Epithelial cell of proximal tubule (primary cell): ENCODE measurements at places on chromosomes 5 and 9.

DNA sequence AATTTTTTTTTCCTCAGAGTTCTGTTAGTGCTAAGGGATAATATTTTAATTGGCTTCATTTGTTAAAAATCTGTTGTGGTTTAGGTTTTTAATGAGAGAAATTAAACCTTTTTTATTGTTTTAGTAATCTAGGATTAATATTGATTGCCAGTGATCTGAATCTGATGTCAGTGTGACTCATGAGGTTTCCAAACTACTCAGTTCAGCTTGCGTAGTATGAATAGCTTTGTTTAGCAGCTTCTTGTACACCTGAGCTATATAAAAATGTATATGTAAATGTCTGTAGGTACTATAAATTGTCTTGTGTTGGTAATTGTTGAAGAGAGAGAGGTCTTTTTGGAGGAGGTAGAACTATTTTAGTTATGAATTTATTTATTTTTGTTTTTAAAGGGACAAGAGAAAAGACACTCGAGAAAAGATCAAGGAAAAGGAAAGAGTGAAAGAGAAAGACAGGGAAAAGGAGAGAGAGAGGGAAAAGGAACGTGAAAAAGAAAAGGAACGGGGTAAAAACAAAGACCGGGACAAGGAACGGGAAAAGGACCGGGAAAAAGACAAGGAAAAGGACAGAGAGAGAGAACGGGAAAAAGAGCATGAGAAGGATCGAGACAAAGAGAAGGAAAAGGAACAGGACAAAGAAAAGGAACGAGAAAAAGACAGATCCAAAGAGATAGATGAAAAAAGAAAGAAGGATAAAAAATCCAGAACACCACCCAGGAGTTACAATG lies 26.3 kb downstream of the SREK1 start:
- DNase-seq: no peak

- no peak for DNase-seq
These were observed 70.1 kb upstream of the MOCS2 start for GRCh38 chr5:53179691-53180090.

GRCh38 chr5:34803974-34804732 lies 34.8 kb upstream of the TTC23L start:
- no peak for DNase-seq

- DNase-seq: no peak
These were observed 44.8 kb downstream of the ROR2 start for GRCh38 chr9:91905237-91905650.

DNA sequence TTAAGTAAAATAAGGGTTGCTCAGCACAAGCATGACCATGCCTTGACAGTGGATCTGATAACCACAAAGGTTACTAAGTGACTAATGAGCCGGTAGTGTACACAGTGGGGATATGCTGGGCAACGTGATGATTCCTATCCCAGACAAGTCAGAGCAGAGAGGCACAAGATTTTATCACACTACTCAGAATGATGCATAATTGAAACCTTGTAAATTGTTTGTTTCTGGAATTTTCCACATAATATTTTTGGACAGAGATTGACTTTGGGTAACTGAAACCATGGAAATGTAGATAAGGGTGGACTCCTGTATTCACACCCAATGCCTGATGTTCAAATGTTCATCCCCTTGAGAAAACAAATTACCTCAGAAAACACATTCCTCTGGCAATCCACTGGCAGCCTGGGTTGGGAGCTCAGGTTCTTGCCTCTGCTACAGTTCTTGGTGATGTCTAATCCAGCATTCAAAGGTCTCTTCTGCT lies 16.2 kb upstream of the ERAP1 start:
- peak; percentile 70 for DNase-seq

DNA sequence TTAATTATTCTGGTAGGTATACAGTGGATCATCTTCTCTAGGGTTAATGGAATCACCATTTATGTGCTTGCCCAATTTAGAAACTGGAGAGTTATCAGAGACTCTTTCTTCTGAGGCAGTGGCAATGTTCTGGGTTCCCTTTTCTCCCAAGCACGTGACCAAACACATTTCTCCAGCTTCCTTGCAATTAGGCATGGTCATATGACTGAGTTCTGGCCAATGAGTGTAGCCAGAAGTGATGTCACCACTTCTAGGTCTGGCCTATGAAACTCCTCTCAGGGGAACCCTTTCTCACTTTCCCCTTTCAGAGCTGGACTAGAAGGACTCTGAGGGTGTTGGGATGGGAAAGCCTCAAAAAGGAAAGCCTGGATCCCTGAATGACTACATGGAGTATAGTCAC lies 172.0 kb downstream of the NSG2 start:
- DNase-seq: no peak

GRCh38 chr5:7393921-7394799 lies 1.8 kb upstream of the ADCY2 start:
- no peak for DNase-seq

- DNase-seq: no peak
These were observed 12.1 kb downstream of the ZBTB34 start for GRCh38 chr9:126872516-126872915.

GRCh38 chr5:114355086-114355830 lies 6.6 kb upstream of the KCNN2 start:
- no peak for DNase-seq

- no peak for DNase-seq
These were observed 24.6 kb downstream of the UBE2QL1 start for GRCh38 chr5:6473284-6473683.
